Tibial nerve (tissue), 4 donors: ENCODE measurements at places on chromosomes 1 and 21. TPM values are rescaled to one million over a fixed set of nuclear protein-coding genes. Genes with fewer than 3 reads are reported as not detected.

Gene SLC6A17
- total RNA-seq, result not detected

Gene CHI3L1
- 18.8 TPM for total RNA-seq

- DNase-seq, result no peak
Observed at GRCh38 chr21:30232011-30232410, 16.1 kb upstream of the CLDN8 start.

Gene NTMT2
- not detected for total RNA-seq

- no peak for DNase-seq
Observed at GRCh38 chr1:94009304-94009703, 100.1 kb upstream of the GCLM start.

DNA sequence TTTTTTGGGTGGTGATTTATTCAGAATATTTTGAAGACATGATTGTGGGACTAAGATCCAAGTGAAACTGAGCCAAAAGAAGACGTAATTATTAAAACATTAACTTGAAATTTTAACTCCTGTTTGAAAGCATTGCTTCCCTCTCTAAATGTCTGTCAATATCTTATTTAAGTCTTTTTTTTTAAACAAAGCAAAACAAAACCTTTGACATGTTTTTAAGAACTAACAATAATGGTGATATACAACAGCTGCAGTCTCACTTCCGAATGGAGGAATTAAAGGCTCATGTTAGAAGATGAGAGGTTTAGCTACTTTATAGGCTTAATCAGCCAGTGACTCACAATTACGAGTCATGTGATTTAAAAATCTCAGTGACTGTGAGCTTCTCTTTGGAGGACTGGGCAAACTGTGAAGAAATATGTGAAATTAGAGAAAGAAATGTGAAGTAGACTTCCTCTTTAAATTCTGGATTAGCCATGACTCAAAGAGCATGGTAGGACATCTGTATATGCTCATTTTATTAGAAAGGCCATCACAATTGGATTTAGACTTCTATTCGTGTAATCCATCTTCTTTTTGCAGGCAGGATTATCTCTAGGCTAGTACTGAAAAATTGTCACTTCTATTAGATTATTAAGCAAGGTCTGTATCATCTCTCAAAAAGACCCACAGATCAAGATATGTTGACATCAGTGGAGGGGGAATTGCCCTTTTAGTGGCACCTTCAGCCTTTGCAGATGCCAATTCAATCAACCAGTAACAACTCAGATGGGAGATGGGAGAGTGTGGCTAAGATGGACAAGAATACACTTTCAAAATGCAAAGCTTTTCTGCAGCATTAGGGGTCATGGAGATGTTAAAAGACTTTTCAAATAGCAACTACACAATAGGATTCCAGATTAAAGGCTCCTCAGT, 28.7 kb downstream of the KCNA3 start:
- no peak for DNase-seq

- DNase-seq, result no peak
Observed at GRCh38 chr21:17699524-17700189, 87.0 kb upstream of the BTG3 start.

DNA sequence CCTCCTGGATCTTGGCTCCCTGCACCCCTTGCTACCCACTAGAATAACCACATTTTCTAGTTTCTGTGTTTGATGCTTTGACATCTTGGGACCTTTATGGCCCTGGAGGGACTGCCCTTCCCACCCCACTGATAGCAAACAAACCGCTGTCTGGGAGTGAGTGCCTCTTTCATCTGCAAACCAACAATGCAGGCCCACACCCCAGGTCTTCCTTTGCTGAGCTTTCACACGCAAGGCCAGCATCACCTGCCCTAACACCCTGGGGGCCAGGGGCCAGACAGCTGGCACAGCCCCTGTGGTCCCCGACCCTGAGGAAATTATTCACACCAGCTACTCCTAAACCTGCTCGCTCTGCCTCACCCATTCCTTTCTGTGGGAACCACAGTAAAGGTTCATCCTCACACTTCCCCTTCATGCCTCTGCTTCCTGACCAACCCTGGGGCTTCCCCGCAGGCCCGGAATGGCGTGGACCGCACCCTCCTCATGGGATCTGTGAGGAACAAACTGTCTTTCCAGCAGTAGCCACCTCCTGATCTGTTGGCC, 15.4 kb downstream of the SLC2A7 start:
- DNase-seq, result peak; percentile 28

Gene CCDC185
- total RNA-seq, result not detected

- no peak for DNase-seq
Observed at GRCh38 chr21:41765973-41766882, 624 bp downstream of the RIPK4 start.

DNA sequence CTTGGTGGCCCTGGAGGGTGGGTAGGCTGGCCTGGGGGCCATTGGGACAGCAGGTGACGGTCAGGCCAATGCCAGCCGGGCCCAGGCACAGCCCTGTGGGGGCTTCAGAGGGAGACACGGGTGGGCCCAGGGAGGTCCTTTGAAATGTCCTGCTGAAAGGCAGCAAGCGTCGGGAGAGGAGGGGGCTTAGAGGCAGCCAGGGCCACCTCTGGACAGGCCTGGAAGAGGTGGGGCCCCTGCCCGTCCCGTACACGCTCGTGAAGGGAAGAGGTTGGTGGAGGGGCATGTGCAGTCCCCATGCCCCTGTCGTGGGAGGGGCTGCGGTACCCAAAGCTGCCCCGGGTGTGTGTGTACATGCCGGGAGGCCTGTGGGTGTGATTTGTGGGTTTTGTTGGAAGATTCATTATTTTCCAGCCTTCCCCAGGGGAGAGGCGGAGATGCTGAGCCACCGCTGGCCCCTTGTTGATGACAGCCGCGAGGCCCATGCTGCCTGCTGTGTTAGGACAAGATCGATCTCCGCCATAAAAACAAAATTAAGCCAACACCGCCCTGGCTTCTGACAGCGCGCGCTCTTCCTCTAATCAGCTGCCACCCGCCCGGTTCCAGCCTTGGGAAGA, 3.4 kb upstream of the PLCH2 start:
- DNase-seq, result no peak

GRCh38 chr1:156860628-156861423, at the start of gene NTRK1:
Gene NTRK1, plus strand, starts transcription at chr1:156860865. Its CDS starts 70 bp downstream, at chr1:156860935.
- DNase-seq, result no peak
